ENCODE measurements at places on chromosomes 7 and 10.

DNA sequence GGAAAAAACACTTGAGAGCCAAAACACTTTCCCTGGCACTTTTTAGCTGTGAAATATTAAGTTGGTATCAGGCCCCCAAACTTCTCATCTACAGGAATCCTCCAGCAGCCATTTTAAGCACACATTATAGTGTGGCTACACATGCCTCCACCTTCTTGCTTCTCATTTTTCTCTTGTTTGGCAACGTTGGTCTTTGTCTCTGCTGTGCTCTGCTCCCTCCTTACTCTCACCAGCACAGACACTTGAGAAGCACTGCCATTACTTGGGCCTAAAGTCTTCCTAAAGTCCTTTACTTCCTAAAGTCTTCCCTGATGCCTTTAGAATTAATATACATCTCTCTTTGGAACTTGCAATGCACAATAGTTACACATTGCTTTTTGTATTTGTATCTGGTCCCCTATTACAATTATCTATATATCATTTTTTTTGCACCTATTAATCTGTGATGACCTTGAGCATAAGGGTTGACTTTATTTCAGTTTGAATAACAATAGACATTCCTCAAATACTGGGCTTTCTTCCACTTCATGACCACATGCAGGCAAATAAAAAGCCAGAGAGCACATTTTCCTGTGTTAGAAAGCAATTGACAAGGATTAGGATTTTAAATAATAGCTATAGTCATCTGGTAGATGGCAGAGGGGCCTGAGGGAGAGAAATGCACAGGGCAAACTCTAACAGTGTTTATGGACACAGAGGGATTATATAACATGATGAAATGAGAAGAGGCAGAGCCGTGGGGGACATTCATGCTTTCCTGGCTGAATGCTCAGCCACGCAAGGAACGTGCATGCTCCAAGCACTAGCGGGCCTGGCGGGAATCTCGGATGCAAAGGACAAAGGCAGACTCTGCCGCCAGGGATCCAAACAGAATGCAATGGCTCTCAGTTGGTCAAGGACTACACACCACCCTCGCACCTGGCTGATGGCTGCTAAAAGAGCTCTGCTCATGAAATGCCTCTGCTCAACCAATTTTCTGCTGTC lies 99.3 kb downstream of the CDC14C start:
- no peak for DNase-seq

DNA sequence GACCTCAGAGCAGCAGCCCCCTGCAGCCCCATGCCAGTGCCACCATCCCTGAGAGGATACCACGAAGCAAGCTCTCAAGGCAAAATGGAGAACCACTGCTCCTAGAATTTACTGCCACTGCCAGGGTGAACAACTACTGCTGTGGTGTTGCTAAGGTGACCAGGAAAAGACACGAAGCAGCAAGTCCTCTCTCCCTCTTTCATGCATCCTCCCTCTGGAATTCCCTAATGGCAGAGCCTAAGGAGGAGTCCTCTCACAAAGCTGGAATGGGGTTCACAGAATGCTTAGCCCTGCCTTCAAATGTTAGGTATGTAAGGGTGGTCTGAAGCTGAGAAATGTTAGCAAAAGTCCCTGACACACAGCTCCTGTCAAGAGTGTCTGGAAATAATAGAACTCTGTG lies 35.8 kb upstream of the NPSR1 start:
- no peak for DNase-seq

DNA sequence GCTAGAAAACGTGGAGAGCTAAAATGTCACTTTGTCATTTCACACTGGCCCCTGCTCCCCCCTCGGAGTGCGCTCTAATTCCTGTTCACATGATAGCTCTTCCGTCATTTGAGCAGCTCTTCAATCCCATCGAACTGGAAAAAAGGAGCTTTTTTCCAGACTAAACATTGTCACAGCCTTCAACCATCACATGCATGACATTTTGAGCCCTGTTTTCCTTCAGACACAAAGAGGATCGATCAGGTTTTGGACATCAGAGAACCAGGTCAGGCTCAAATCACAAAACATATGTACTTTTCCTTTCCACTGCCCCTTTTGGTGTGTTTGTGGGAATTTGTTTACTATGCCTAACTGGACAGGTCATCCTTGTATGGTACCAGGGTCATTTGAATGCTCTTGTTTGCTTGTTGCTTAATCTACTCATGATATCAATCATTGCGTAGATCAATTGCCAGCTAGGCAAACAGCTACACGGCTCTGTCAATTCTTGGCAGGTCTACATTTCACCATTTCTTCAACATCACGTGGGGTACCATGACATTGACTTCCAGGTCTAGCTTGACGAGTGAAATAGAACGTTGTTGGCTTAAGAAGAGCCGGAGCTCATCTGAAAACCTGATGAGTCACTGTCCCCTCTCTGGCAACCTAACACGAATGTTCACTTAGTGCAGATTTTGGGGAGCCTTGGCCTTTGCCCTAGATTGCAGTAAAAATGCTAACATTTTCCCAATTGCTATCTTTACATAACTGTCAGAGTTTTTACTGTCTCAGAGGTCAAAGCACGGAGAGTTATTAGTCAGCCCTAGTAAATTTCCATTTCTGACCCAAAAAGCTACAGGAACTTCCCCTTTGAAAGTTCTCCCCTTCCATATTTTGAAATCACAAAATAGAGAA lies 87.3 kb downstream of the LYZL2 start:
- DNase-seq = no peak

DNA sequence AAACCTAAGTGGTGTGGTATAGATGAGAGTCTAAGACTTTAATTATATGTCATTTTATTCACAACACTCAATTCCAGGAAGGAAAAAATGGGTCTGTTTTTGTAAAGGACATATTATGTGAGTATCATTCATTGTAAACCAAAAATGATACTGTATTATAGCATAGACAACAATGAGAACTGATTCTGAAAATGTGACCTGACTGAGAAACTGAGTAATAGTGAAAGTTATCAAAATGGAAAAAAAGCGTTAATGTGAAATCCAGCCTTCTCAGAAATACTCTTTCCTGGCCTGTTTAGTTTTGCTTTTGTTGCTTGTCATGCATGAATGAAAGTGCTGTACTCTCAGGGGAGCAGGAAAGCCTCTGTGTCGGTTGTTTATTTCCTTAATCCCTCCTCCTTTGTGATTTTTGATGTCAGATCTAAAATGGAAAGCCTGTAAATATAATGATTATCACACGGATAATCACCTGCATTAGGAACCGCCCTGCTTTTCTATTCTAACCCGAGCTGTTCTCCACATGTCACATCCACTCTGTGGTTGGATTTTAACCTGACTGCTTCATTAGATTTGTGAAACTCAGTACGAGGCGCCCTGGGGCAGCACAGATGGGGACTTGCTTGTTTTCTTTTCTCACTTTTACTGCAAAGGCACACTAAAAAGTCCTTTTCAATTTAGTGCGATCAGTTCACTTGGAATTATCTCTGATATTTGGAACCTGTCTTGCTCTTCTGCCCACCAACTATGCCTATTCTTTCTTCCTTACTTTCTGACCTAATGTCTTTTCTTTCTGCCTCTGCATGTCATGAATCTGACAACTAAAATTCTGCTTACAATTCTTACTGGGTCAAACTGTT lies 240.9 kb upstream of the KAT6B start:
- DNase-seq = no peak

GRCh38 chr10:125857185-125857760 lies 23.8 kb downstream of the DHX32 start:
- DNase-seq = no peak

DNA sequence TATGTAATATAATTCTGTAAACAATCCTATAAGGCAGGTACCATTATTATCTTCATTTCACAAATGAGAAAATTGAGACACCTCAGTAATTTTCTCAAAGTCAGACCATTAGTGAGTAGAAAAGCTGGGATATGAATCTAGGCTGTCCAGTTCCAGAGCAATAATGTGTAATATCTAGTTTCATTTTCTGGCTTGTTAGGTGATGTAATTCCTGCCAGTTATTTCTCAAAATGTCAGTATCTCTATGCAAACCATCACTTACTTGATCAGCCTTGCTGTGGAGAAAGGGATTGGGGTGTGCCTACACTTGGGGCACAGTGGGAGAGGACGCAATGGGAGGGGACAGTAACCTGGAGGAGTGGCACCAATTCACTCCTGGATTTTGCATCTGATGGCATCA lies 157.5 kb downstream of the LYZL1 start:
- no peak for DNase-seq

DNA sequence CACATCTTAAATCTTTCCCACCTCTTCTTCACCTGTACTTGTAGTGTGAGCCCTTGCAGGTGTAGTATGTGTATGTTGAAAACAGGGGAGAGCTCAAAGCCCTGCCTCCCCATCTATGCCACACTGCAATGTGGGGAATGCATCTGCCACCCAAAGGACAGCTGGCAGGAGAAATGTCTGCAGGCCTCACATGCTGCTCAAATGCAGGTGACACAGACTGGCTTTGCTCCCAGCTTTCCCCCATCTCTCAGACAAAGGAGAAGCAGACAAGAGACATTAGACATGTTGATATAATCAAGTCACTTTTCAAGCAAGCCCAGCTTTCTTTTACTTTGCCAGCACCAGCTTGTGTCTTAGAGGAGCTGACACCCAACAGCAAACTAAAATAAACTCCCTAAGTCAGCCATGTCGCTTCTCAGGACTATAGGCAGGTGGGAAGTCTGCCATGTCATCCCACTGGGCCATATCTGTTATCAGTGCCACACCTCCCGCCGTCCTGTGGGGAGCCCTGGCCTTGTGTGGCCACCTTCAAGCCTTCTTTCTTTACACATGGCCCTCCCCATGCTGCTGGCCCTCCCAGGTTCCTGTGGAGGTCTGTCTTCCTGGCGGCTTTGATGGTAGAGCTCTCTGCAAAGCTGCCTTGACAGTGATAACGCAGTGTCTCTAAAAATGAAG lies 102.1 kb downstream of the CXCL12 start:
- DNase-seq = no peak

DNA sequence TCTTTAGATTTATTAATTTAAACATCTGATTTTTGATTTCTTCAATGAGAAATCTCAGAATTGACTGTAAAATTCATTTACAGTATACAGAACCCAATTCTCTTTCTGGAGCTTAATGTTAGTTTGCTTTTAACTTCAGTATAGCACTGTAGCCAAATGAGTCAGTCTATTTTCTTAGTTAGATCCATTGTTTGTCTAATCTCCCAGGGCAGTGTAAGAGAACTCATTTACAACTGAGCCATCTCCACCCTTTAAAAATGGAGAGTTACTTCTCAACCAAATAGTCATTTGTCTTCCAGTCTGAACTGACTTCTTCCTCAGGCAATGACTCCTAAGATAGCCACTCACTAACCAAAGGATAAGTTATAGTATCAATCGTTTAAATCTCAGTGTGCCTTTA lies 3.0 kb upstream of the WNT2 start:
- no peak for DNase-seq

- no peak for DNase-seq
Observed at GRCh38 chr7:132322970-132323369, 253.3 kb downstream of the PLXNA4 start.
